HT1080 (cell line): ENCODE measurements at places on chromosomes 2 and 18.
A peak's percentile ranks its signal among the peaks of the same experiment; 100 is the strongest.

- DNase-seq, result peak; percentile 13
Observed at GRCh38 chr2:200130762-200131166, 175.4 kb downstream of the MAIP1 start.

GRCh38 chr18:51275712-51276476 lies 78.4 kb upstream of the MEX3C start:
- no peak for DNase-seq

DNA sequence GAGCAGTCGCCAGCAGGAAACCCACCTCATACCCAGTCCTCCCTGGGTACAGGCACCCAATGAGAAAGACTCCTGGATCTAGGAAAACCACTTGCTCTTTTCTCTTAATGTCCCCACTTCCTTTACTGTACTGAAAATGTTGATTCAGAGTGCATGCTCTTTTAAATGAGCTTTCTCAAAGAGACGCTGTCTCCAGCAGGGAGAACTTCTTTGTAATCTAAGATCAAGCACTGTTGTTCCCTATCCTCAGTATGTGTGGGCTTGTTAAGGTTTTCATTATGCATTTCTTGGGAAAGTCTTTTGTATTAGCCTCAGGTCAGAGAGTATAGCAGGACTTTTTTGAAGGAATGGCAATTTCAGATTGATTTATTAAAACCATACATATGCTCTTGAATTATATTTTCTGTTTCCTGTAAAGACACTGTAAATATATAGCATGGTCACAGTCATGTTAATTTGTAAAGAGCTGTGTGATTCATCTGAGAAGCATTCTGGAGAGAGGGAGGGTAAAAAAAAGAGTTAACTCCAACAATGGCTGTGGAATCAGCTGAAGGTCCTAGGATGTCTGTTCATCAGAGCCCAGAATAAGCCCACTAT lies 178.1 kb downstream of the MGAT5 start:
- peak; percentile 70 for DNase-seq

GRCh38 chr2:96164459-96165184 lies 19.4 kb upstream of the DUSP2 start:
- no peak for DNase-seq

- DNase-seq, result no peak
Observed at GRCh38 chr2:9103663-9104277, 100.3 kb upstream of the MBOAT2 start.
